ENCODE measurements at places on chromosomes 6 and 20.

- no peak for DNase-seq
These were observed 7.9 kb upstream of the FAM210B start for GRCh38 chr20:56350842-56351241.

- no peak for DNase-seq
These were observed 77.1 kb downstream of the ATRN start for GRCh38 chr20:3547906-3548305.

DNA sequence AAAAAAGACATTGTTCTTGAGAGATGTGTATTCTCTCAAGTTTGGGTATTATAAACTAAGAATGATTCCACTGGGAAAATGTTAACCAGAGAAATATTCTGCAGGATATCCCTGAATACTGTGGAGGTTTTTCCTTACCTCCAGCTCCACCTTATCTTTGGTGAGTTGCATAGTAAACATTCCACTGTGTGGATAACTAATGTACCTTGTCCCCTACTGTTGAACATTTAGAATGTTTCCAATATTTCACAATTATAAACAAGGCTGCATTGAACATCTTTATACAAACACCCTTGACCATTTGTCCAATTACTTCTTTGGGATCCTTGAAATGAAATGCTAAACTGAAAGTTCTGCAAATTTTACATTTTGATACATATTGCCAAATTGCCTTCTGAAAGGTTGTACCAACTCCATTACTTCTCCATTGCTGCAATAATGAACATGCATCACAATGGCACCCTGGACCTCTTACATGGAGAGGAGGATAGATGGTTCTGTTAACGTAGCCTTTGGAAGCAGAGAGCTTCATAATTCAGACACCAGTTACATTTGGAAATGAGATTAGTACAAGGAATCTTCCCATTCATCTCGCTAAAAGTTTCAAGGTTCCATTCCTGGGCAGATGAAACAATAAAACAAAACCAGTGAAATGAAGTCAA, 35.0 kb upstream of the STK35 start:
- no peak for DNase-seq

DNA sequence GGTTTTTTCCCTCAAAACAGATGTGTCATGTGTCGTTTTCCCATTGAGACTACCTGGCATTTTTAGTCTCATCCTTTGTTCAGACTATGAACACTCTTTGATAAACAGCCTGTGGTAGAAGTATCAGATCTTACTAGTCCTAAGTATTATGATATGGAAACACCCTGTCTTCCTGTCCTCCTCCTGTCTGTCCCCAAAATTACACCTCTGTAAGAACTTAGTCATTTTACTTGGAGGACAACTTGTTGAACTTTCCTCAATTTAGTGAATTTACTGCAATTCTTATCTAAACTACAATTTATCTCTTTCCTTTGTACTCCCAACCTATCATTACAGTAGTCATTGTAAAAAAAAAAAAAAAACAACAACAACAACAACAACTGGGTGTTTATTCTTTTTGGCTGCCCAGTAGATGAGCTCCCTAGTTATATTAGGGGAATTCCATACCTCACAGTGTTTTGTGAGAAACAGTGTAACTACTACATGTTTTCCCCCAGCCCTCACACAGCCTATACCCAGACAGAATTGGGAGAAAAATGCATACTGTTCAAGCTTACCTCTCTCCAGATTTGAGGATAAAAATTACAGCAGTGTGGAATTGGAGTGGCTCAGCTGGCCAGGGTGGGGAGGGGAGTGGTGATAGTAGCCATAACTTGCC, 18.5 kb upstream of the ERVFRD-1 start:
- no peak for DNase-seq

- DNase-seq = no peak
These were observed 230.9 kb downstream of the PKHD1 start for GRCh38 chr6:51856508-51856907.

GRCh38 chr20:16601047-16601446, 27.8 kb upstream of the KIF16B start:
- DNase-seq = peak; percentile 43
